ENCODE measurements at places on chromosomes 7 and 10. TPM values are rescaled to one million over a fixed set of nuclear protein-coding genes. Genes with fewer than 3 reads are reported as not detected.
A peak's percentile ranks its signal among the peaks of the same experiment; 100 is the strongest.

DNA sequence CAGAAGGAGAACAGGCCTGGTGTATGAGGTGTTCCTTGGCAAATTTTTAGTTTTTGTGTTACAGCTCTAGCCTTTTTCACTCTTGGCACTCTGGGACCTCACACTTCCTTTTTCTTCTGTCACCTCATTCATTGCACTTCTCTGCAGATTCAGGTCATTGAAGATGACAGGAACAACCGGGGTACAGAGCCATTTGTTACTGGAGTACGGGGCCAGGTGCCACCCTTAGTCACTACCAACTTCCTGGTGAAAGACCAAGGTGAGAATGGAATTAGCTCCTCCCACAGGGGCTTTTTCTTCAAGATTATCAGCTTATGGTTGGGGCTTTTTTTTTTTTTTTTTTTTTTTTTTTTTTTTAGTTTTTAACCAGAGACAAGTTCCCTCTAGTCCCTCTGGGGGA, 18.5 kb upstream of the CHCHD1 start:
- H3K36me3 ChIP-seq: peaks cover 94% of the 10 kb centered on the region
- no peak overlapping the region for H3K4me3 ChIP-seq
- peaks cover 6% of the 10 kb centered on the region for H3K4me1 ChIP-seq

Gene ADAP1
- total RNA-seq: 2.2 TPM

GRCh38 chr7:47303014-47303694, 278.8 kb downstream of the TNS3 start:
- H3K36me3 ChIP-seq: peaks cover 49% of the 10 kb centered on the region
- H3K4me3 ChIP-seq: no peak overlapping the region
- DNase-seq: no peak
- no peak overlapping the region for H3K27ac ChIP-seq
- H3K27me3 ChIP-seq: no peaks in the 10 kb centered on the region

DNA sequence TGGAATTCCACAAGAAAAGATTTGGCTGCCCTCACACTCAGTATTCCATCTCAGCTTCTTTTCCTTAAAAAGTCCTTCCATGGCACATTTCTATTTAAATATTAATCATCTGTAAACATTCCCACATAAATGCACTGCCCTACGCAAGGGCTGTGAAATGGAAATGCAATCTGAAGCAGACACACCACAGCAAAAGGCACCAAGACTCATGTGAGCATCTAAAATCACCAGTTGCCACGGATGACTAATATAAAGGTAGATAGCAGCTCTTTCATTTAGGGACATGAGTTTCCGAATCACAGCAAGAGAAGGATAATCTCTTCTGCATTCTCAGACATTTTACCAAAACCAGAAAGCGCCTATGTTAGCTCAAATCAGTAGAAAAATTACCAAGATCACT, 31.6 kb downstream of the COA1 start:
- no peak overlapping the region for H3K4me3 ChIP-seq
- H3K36me3 ChIP-seq: no peaks in the 10 kb centered on the region
- H3K27me3 ChIP-seq: no peaks in the 10 kb centered on the region
- no peak for DNase-seq
- H3K4me1 ChIP-seq: peaks cover 56% of the 10 kb centered on the region
- H3K27ac ChIP-seq: peak overlapping the region; percentile 67

DNA sequence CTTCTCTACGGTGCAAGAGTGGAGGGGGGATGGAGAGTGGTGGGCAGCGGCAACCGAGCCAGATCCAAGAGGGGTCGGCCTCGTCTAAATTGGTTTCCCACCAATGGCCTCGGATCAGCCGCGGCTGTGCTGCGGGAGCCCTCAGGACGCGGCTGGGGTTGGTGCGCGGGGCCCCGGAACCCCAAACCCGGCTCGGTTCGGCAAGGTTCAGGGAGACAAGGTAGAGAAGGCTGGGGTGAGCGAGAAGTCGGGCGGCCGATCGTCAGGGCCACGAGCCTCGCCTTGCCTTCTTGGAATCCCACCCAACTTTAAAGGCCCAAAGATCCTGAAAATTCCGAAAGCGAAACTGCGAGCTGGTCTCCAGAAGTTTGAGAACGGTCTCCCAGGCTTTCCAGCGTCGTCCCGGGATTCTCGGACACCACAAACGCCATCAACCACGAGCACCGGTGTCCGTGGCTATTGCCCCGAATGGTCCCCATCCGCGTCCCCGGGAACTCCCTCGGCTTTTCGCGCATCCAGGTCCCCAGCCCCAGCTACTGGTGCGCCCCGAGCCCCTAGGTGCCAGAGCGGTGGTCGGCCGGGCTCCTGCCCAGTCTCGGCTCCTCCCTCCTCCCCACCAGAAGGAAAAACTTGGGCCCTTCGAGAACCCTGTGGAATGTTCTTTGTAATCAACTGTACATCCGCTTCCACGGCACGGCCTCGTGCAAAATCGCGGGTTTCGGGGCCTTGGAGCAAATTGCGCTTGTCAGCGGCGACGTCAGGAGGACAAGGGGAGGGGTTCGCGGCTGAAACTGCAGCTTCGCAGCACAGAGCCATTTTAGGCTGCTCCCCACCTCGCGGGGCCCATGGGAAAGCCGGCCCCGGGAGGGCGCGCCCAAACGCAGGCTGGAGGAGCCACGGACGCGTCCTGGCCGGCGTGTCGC, 3.2 kb downstream of the SFMBT2 start:
- H3K36me3 ChIP-seq: no peaks in the 10 kb centered on the region
- H3K27me3 ChIP-seq: peaks cover 35% of the 10 kb centered on the region
- no peak overlapping the region for H3K4me3 ChIP-seq
- H3K4me1 ChIP-seq: no peaks in the 10 kb centered on the region

- no peak overlapping the region for H3K27ac ChIP-seq
- H3K4me1 ChIP-seq: peaks cover under 1% of the 10 kb centered on the region
- H3K27me3 ChIP-seq: no peaks in the 10 kb centered on the region
- DNase-seq: no peak
- H3K4me3 ChIP-seq: no peak overlapping the region
Observed at GRCh38 chr7:44891372-44891771, 6.0 kb upstream of the PURB start.

Measured in osteoblast (primary cell).